ENCODE measurements at places on chromosomes 6 and 20.

DNA sequence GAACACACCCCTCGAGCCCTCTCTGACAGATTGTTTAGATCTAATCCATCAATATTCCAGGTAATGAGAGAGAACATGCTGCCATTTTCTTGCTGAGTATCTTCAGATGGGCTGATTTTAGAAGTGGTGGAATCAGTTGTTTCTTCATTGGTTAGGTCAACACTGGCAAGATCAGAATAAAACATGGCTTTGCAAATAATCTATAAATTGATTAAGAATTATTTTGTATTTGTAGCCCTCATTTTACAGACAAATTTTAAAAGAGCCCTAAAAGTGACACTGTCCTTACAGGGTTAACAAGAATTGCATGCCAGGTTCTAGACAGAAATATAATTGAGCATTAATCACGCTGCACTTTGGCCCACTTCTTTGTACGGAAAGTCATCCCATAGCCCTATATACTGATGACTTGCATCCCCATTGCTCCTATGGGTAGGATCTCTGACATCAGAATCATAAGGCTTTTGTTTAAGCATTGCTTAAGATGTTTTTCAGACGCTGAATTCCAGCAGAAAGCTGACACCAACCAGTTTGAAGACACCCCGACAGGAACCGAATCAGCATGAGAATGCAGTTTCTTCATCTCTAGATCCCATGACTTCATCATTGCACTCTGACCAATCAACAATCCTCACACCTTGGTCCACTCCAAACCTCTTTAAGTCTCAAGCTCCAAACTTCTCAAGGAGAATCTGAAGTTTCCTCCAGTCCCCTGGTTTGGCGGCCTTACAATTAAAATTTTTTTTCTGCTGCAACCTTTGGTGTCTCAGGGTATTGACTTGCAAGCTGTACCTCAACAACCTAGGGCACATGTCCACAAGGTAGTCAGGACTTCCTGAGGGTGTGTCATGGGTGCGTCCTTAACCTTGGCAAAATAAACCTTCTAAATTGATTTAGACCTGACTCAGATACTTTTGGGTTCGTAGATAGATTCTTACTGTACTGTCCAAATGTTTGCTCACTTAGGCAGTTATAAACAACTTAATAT, 7.8 kb downstream of the TDP2 start:
- DNase-seq: no peak

- no peak for DNase-seq
Observed at GRCh38 chr20:10558635-10559187, 115.1 kb downstream of the JAG1 start.

- DNase-seq: no peak
Observed at GRCh38 chr6:123810214-123810613, 6.5 kb downstream of the NKAIN2 start.

DNA sequence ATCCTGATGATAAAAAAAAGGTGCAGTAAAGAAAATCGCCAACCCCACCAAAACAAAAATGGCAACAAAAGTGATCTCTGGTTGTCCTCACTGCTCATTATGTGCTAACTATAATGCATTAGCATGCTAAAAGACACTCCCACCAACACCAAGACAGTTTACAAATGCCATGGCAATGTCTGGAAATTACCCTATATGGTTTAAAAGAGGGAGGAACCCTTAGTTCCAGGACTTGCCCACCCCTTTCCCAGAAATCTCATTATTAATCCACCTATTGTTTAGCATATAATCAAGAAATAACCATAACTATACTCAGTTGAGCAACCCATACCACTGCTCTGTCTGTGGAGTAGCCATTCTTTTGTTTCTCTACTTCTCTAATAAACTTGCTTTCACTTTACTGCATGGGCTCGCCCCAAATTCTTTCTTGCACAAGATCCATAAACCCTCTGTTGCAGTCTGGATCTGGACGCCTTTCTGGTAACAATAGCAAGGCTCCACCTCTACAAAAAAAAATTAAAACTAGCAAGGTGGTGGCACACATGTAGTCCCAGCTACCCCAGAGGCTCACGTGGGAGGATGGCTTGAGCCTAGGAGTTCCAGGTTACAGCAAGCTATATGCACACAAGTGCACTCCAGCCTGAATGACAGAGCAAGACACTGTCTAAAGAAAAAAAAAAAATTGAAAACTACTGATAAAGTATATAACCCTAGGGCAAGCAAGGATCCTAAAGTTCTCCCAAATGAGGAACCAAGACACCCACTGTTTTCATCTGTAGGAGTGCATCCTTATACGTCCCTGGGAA, 278.8 kb upstream of the JARID2 start:
- no peak for DNase-seq

DNA sequence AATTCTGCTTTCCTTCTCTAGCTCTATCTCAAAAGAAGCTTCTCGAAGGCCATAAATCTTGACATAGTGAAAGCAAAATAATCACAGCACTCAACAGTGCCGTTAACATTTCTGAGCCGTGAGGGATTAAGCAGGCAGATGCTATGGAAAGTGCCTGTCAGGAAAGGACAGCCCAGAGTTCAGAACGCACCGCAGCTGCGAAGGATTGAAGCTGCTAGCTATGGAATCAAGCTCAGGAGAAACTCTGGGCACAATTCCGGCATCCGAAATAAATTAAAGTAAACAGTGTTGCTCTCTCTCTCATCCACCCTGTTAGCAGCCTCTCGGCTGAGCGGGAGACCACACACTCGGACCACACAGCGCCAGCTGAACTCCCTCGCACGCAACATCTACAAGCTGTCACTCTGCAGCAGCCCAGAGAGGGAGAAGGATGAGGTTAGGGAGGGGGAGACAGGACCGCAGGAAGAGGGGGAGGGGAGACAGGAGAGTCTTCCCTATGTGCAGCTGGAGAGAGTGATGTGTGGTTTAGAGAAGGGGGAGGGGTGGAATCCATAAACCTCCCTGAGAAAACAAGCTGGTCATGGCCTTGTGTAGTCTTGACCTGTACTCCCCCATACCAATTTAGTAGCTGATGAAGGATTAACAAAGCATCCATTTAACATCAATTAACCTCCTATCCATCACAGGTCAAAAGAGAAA, 9.0 kb downstream of the EXOC2 start:
- no peak for DNase-seq

DNA sequence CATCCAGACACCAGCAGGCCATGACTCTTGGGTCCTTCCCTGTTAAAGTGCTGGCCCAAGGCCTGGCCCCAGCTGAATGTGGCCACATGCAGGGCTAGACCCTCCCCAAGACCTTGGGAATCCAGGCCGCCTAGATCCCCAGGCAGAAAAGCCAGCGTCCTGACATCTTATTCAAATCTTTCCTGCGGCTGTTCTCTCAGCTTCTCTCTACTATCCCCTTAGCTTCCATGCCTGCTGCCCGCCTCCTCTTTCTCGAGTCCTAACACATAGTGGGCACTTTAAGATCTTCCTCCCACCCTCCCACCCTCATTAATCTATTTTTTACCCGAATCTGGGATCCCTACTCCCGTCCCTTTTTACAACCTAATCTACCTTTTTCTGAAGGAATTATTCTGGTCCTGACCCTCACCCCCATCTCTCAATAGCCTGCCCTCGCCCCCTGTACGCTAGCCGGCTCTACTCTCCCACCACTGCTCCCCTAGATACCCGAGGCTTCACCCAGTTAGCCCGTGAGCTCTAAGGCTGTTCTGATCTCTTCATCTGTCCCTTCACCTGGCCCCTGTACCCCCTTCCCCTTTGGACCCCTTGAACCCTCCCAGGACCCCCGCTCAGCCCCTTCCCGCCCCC, at the start of gene CCHCR1:
CCHCR1 (minus strand) TSS at position 290 of the 627 bp plus-strand sequence; CDS start at position 88, 202 bp downstream.
- no peak for DNase-seq

DNA sequence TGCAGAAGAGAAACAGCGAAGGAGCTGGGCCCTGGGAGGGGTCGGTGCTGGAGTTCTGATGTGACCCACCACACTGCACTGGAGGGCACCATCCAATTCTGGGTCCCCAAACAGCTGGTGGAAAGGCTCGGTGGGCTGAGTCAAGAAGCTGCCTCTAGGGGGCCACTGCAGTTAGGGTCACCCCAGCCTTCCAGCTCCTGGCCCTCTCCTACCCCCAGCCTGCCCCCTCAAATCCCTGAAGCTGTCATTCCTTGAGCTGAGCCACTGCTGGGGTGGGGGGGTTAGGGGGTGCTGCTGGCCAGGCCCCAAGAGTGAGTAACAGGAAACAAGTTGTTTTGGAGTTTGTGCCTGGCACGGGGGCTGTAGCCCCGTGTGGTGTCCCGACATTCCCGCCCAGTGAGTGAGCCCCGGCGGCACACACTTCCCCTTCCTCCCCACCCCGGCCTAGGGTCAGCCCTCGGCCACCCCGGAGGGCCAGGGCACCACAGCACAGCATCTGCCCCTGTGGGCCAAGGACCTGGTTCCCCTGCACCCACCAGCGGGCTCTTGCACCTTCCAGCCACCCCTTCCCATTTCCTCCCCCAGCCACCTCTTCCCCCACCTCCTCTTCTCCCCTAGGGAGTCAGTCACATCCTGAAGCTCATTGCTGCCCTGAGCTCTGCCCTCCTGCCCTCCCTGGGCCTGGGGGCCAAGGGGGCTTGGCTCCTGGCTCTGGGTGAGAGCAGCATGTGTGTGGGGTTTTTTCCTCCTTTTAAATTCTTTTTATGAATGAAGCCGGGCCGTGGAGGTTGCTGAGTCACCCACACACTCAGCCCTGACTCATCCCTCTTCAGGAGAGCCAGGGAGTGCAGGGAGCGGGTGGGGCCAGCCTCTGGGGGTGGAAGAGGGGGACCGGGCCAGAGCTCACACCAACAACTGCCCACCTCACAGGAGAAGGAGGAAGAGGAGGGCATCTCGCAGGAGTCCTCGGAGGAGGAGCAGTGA, 4.6 kb downstream of the SMIM29 start:
- no peak for DNase-seq

DNA sequence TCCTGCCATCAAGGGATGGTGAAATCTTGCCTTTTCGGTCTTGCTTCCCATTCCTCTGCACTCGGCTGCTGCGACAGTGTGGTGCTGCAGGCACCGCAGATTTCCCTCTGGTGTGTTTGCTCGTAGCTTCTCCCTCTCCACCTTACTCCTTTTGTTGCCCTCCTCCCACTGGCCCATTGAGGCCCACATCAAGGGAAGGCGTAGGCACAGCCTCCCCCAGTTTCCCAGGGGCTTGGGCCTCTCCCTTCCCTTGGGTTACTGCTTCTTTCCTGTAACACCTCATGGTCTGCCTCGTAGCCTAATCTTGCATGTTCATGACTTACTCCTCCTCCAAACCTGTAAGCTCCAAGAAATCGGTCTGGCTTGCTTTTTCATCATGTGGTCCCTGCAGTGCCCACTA, 9.9 kb downstream of the E2F3 start:
- no peak for DNase-seq

- DNase-seq: no peak
Observed at GRCh38 chr20:59207235-59207634, 43.6 kb downstream of the ZNF831 start.

DNA sequence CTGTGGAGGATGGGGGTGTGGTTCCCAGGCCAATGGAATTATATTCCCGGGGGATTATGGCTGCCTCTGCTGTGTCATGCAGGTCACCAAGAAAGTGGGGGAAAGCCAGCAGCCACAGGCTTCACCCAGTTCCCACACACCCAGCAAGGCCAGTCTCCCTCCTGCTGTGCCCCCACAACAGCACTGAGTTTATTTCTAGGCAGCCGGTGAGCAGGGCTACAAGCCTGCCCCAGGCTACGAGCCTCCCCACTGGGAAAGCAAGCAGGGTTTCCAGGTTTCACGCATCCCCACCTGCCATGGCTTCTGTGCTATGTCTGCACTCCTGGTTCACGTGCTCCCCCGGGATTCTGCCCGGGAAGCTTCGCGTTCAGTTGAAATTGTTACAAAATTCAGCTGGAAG, 72.6 kb downstream of the ERMARD start:
- no peak for DNase-seq

GRCh38 chr6:99344289-99344688, 5.2 kb downstream of the FAXC start:
- no peak for DNase-seq

- DNase-seq: no peak
Observed at GRCh38 chr6:79599725-79600259, 31.3 kb upstream of the SH3BGRL2 start.

All from T-helper 22 cell (primary cell).